Endothelial cell of umbilical vein (primary cell): ENCODE measurements at places on chromosomes 11 and 22. TPM values are rescaled to one million over a fixed set of nuclear protein-coding genes. Genes with fewer than 3 reads are reported as not detected.

Gene NUCB2
- total RNA-seq = 114 and 123 TPM in 2 replicates

Gene E2F8
- total RNA-seq = 16.5 and 19.1 TPM in 2 replicates

Gene OTOG
- not detected in 2 replicates for total RNA-seq

Gene SLC37A2
- total RNA-seq = 1.1 and 1.3 TPM in 2 replicates

Gene CALCA
- total RNA-seq = not detected in 2 replicates

Gene ENTHD1
- not detected in 2 replicates for total RNA-seq

Gene SPI1
- not detected in 2 replicates for total RNA-seq

Gene HOATZ
- total RNA-seq = not detected in 2 replicates

Gene PKNOX2
- 0.11 and 0.14 TPM in 2 replicates for total RNA-seq

Gene IFITM10
- total RNA-seq = 0.62 and 0.66 TPM in 2 replicates

Gene OR9G1
- not detected in 2 replicates for total RNA-seq

Gene BAIAP2L2
- 0.16 and 0.20 TPM in 2 replicates for total RNA-seq

Gene ZDHHC8
- total RNA-seq = 128 and 131 TPM in 2 replicates

Gene DGCR6L
- 34.3 and 38.0 TPM in 2 replicates for total RNA-seq

Gene SCN2B
- total RNA-seq = not detected in 2 replicates

Gene KLHDC7B
- not detected in 2 replicates for total RNA-seq

Gene LYVE1
- total RNA-seq = 1.5 and 7.6 TPM in 2 replicates

Gene MADD
- total RNA-seq = 36.8 and 38.5 TPM in 2 replicates

Gene ANGPTL5
- total RNA-seq = not detected in 2 replicates

Gene RTN4R
- 1.2 and 1.3 TPM in 2 replicates for total RNA-seq

Gene ADAMTS8
- not detected in 2 replicates for total RNA-seq

Gene TRPC6
- not detected in 2 replicates for total RNA-seq

Gene WBP2NL
- 0.27 TPM in 1 of 2 replicates, not detected in the other for total RNA-seq
